Activated CD8-positive, alpha-beta T cell treated with anti-CD3 and anti-CD28 coated beads, Interleukin-2, amount 10 ng/mL, durations not matched to agents 7 days and 5 days (primary cell): ENCODE measurements at places on chromosomes 1 and 21. TPM values are rescaled to one million over a fixed set of nuclear protein-coding genes. Genes with fewer than 3 reads are reported as not detected.

LCA5L gene
- total RNA-seq, result 0.47 TPM

SEC16B gene
- not detected for total RNA-seq

DNA sequence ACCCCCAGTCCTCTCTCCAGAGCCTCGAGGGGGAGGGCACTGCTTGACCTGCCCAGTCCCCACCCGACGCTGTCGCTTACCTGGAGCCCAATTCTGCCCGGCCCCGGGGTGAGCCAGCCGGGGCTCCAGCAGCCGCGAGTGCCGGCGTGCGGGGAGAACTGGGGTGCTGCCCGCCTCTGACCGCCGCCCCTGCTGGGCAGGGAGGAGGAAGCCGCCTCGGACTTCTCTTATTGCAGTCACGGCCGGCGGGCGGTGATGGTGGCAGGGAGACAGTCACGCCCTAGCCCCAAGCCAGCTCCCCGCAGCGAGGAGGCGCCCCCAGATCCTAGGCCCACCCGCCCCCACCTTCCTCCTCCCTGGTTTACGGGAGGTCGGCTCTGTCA, at the start of gene FGR:
Gene FGR (minus strand): TSS at position 201 of the 383 bp plus-strand sequence. CDS start 11,269 bp downstream, outside the sequence.
- DNase-seq, result no peak

SGIP1 gene
- not detected for total RNA-seq

DNA sequence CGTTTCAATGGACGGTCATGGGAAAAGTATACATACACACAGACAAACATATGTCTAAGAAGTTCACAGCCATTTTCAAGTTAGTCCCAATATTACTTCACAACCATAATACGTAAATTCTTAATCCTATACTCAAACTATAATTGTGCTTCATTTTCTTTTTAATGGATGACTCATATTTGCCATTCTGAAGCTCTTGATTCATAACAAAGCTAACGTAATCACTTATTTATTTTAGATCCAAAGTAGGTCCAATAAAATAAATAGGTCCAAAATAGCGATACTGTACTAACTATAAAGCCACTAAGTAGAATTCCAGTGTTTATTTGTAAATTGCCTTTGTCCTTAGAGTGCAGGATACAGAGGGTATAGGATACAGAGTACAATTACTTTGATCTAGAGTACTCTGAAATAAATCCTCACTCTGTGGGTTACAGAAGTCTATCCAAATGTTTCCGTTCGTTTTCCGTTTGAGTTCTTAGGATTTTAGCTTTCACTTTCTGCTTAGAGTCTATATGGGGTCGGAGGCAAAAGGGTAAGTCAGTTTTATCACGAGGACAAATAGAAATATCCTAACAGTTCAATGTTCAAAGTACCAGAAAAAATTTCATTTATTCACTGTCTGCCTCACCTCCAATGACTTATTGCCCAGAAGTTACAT, 8.8 kb upstream of the C1orf115 start:
- DNase-seq, result no peak

DNA sequence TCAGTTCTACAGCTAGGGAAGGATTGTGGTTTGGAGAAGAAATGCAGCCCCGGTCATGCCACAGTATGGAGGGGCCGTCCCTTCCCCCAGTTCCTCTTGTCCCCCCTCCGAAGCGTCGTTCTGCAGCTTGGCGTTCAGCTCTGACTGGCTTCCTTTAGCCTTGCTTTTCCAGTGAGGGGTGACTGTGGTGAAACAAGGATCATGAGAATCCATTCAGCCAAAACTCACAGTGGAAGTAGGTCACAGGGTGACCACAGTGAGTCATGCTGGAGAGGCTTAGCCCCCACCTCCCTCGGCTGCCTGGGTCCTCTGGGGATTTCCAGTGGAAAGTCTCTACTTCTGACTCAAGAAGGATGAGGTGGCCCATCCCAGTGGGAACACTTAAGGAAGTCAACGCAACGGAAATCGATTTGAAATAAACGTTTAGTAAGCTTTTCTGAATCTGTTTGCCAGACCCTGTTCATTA, 37.3 kb upstream of the COL6A2 start:
- peak; percentile 35 for DNase-seq

PTGER3 gene
- 3.4 TPM for total RNA-seq

- DNase-seq, result no peak
Observed at GRCh38 chr1:175005085-175005783, 5.5 kb downstream of the CACYBP start.

DNA sequence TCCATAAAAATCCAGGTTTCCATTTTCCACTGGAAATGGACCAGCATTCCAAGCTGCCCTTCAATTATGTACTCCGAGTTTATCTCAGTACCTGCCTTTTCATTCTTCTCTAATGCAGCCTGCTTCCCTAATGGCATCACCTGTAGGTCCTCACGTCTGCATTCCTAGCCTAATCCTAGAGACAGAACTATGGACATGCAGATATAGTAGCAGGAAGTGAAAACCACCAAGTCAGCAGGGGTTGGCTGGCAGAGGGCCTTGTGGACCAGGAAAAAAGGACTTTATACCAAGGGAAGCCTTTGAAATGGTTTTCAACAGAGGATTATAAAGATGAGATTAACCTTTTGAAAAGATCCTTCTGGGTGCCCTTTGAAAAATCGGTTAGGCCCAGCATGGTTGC, 135.7 kb upstream of the L1TD1 start:
- no peak for DNase-seq

LEPR gene
- 1.3 TPM for total RNA-seq

DNA sequence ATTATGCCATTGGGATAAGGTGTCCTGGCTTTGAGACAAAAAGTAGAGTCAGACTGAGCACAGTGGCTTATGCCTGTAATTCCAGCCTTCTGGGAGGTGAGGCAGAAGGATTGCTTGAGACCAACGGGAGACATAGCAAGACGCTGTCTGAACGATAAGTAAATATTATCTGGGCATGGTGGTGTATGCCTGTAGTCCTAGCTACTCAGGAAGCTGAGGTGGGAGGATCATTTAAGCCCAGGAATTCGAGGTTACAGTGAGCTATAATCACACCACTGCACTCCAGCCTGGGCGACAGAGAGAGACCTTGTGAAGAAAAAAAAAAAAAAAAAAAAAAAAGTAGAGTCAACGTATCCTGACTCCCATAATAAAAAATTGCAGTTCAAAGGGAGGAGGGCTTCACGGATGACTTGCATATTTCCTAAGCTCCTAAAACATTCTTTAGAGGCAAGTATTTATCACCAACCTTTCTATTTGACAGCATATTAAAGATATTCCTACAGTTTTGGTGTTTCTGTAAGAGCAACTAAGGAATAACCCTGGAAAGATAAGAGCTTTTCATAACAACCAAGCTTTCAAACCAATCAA, 141.2 kb downstream of the SLC44A5 start:
- DNase-seq, result no peak

CD1E gene
- not detected for total RNA-seq

CHI3L2 gene
- 27.0 TPM for total RNA-seq

LIPI gene
- not detected for total RNA-seq

GRCh38 chr1:59004755-59005154, 220.9 kb upstream of the JUN start:
- no peak for DNase-seq

XKR8 gene
- total RNA-seq, result 8.0 TPM

DNA sequence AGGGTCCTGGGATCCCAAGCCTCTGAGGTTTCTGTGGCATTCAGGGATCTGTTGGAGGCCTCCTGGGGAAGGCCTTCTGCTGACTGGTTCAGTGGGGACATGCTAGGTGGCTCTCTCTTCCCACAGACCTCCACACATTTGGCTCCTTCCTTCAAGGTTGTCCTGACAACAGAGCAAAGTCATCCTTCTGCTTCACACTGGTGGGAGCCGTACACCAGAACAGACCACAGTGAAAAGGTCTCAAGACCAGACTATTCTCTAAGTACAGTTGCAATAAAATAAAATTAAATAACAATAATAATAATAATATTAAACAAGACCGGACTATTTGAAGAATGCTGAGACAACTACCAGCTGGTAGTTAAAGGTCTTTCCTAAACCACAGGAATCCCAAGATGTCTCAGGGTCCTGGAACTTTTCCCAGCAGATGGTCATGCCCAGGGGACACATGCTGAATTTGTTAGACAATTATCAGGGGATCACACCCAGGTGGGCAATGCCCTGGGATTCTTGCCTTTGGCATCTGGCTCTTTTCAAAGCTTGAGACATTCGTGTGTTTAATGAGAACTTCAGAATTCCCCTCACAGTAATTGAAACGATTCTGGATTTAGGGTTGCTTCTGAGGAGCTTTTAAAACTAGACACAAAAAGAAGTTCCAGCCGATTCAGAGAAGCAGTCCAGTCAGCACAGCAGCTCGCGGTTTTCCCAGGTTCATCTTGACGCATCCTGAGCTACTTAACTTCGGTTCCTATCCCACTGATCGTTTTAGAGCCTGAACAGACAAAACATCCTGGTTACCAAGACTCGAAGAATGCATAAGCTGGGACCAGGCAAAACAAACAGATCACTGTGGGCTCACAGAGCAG, 22.9 kb downstream of the HTR1D start:
- no peak for DNase-seq

CLEC20A gene
- not detected for total RNA-seq

- DNase-seq, result no peak
Observed at GRCh38 chr1:201214461-201214860, 23.8 kb downstream of the IGFN1 start.

GRCh38 chr1:166120281-166120680, 46.5 kb downstream of the FAM78B start:
- no peak for DNase-seq

KRTAP21-2 gene
- not detected for total RNA-seq

DNA sequence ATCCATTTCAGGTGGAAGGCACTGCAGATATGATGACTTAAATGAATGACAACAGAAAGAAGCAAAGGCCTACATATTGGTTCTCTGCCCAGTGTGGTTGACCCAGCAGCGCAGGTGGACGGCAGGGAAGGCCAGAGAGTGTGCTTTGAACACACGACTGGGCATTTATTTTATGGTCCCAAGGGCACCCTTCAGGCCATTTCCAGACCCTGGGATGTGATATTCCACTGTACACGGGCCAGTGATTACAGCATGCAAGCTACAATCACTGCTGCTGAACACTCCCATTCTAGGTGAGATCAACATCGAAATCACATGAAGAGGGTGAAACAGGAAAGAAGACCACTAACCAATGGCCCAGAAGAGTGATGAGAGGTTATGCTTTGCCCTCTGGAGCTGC, 33.8 kb downstream of the PCNX2 start:
- no peak for DNase-seq

DNA sequence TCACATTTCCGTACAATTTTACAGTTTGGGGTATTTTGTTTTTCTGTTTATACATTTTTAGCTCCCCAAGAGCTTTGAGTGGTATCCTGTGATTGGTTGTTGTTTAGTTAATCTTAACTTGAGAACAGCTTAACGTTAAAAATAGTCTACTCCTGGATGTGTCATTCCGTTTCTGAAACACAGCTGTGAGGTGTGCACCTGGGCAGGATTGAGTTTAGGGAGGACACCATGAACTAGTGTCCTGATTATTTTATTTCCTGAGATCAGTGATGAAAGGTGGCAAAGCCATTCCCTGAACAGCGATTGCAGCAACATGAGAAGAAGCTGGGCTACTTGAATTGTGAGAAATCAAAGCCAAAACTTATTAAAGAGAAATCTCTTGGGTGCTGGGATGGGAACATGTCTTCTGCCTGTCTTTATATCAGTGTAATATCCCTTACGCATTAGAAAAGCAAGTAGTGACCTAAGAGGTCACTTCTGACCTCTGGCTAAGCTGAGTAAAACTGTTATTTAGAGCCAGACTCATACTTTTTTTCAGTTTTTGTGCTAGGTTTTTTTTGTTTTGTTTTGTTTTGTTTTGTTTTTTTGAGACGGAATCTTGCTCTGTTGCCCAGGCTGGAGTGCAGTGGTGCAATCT, 43.4 kb downstream of the ZBTB40 start:
- DNase-seq, result no peak

GRCh38 chr1:147651466-147651865, 18.9 kb downstream of the ACP6 start:
- DNase-seq, result no peak

EPHX1 gene
- 1.5 TPM for total RNA-seq

DNA sequence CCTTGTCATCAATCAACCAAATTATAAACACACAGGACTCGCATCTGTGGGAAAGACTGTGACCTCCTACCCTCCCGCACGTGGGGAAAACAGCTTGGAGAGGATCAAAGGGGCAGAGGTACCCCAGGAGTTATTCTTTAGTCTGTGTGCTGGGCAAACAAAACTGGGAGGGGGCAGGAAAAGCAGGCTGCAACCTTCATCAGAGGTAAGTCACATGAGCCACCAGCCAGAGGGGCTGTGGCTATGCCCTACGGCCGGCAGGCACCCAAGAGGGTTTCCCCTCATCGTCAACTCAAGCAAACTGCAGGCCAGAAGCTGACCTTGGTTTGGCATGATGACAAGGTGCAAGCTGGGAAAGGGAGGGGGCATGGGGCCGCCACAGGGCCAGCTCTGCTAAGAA, 12.5 kb downstream of the SMIM12 start:
- no peak for DNase-seq

DNA sequence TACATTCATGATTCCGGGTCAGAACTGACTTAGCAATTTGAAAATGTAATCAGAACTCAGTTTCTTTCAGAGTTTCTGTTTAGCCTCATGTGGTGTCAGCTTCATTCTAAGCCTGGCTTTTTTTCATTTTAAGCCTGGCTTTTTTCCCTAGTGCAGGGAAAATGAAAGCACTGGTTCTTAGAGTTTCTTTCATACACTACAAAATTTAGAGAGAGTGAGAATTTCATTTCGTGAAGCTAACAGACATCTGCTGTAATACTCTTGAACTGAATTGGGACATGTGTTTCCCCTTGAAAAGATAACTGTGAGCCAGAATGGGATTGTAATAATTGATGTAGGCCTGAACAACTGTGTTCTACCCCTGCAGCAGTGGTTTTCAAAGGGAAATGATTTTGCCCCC, 95.3 kb upstream of the KIAA0040 start:
- DNase-seq, result no peak

DNA sequence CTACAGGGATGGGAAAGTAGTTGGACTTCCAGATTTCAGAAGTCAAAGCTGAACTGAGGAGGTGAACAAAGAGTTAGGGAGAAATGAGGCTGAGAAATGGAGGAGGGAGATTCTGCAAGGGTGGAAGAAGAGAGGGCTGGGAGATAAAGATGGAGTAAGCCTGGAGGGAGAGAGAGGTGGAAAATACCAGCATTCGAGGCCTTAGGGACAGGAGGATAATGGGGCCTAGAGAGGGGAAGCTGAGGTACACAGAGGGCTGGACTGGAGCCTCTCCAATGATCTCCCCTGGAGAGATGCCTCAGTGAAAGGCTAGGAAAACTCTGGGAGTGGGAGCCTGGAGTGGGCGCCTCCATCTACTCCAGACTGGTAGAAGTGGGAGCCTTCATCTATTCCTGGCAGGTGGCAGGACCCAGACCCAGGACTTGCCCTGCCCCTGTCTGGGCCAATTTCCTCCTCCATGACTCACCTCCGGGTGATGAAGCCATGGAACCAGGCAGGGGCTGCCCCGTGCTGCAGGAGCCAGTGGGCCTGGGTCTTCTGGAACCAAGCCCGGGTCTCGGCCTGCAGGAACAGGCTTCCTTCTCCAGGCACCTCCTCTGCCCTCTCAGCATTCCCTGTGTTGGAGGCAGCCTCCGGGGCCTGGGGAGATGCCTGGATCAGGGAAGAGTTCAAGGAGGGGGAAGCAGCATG, 1.9 kb downstream of the SH2D2A start:
- DNase-seq, result peak; percentile 43
